ENCODE measurements at places on chromosomes 6 and 20. TPM values are rescaled to one million over a fixed set of nuclear protein-coding genes. Genes with fewer than 3 reads are reported as not detected.

SYNGAP1 gene
- total RNA-seq: 8.3 TPM

DNA sequence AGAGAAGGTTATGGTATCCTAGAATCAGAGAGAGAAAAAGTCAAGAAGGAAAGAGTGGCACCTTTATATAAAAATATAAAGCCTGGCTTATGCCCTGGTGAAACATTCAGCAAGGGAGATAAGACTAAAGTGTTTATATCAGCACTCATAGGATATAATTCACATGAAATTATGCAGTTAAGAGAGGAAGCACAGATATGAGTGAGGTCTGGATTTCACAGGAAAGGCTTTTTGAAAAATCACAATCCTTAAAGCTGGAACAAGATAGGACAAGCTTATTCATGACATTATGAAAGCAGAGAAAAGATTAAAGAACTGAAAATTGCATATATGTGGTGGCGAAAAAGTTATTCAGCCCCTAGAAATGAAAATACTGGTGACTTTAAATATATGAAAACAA lies 181.2 kb upstream of the FLRT3 start:
- no peak for DNase-seq

- DNase-seq: no peak
These were observed 14.2 kb downstream of the STMND1 start for GRCh38 chr6:17116117-17116440.

- no peak for DNase-seq
These were observed 40.9 kb downstream of the GSTA4 start for GRCh38 chr6:52953911-52954839.

- no peak for DNase-seq
These were observed 59.7 kb downstream of the METTL24 start for GRCh38 chr6:110298411-110298810.

GRCh38 chr20:37042986-37043972 lies 52.5 kb downstream of the RBL1 start:
- DNase-seq: no peak

DNA sequence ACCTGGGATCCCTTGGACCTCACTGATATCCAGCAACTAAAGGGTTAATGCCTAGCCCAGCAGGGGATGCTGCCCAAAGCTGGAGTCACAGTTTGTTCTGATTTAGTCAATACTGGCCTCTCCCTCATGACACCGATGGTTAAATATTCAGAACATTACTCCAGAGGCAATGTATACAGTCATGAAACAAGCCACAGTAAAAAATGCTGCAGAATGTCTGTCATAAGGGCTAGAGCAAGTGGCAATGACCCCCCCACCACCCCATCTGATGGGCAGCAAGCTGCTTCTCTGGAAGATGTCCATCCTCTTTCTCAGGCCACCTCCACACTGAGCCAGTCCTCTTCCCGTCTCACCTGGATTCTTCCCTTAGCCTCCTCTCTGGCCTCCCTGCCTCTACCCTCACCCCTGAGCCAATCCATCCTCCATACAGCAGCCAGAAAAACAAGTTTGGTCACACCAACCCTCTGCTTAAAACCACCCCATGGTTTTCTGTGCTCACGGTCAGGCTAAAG lies 99.0 kb upstream of the KCNG1 start:
- DNase-seq: peak; percentile 64

BANF2 gene
- total RNA-seq: not detected
